ENCODE measurements at places on chromosomes 3 and 15. TPM values are rescaled to one million over a fixed set of nuclear protein-coding genes. Genes with fewer than 3 reads are reported as not detected.

GRCh38 chr3:115980709-115981108 lies 357.4 kb downstream of the GAP43 start:
- DNase-seq, result no peak

- no peak for DNase-seq
Measured at GRCh38 chr3:122936986-122937385, 90.6 kb downstream of the SEMA5B start.

DNA sequence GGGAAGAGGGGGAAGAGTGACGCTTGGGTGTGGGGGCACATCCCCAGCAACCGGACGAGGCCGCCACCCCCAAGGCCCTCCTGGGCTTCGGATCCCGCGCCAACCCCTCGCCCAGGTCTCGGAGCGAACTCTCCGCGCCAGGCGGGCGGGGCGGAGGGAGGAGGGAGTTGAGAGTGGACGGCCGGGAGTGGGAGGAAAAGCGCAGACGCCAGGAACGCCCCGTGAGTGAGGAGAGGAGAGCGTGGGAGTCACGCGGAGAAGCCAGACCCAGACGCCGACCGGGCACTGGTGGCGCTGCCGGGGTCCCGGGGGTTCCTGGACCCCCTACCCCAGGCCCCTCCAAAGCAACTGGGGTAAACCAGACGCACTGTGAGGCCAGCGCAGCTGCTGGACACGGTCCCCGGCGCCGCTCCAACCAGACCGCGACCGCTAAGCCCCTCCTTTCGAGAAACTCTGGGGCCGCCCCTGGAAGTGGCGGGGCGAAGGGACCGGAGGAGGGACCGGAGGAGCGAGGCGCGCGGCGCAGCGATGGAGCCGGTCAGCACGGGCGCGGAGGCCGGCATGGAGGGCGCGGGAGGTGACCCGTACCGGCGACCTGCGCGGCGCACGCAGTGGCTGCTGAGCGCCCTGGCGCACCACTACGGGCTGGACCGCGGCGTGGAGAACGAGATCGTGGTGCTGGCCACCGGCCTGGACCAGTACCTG lies at the start of gene EFCC1:
Gene EFCC1 (plus strand): TSS at position 204 of the 705 bp plus-strand sequence. CDS start 325 bp downstream, at position 529.
- DNase-seq, result peak; percentile 87

DNA sequence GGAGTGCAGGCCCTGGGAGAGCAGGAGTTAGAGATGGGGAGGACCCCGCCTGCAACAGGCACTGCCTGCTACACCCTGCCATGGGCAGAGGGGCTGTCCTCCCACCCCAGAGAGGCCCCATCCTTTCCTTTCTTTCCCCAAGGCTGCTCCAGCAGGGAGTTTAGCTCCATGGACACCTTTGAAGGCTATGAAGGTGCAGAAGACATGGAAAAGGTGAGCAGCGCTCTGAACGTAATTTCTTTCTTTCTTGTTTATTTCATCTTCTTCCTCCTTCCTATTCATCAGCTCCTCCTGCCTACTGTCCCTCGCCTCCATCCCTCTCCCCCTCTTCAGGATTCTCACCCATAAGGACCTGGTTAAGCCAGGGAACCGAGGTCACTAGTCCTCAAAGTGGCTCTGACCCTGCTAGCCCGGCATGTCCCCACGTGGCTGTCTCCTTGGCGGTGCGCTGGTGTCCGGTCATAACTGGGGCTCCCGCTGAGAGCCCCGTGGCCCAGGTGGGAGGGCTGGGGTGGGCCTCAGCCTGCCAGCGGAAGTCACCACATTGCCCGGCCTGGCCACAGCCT lies 16.0 kb upstream of the ADIPOQ start:
- no peak for DNase-seq

DNA sequence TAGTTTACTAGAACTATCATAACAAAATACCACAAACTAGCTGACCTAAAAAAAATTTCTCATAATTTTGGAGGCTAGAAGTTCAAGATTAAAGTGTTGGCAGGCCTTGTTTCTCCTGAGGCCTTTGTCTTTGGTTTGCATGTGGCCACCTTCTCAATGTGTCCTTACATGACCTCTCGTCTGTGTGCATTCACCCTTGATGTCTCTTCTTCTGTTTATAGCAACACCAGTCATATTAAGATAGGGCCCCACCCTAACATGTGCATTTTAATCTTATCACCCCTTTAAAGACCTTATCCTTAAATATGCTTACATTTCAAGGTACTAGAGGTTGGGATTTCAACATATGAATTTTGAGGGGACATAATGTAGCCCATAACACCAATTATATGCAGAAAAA lies 177.0 kb downstream of the ZBBX start:
- no peak for DNase-seq

- no peak for DNase-seq
Measured at GRCh38 chr3:11610044-11610671, 33.6 kb downstream of the VGLL4 start.

DNA sequence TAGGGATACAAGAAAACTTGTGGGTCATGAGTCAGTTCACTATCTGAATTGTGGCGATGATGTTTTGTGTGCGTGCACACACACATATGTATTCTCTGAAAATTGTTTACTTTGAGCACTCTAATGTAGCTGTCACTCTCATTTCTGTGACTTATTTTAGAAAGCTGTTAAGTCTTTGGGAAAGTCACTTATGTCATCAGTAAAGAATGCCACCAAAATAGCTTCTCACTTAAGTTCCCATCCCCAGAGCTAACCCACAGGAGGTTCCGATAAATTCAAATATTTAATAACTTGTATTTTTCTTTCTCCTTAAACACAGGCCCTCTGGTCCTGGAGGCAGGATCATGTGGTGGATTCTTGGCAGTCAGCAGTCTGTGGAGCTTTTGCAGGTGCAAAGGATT lies 138.3 kb downstream of the LRIG1 start:
- no peak for DNase-seq

- DNase-seq, result no peak
Measured at GRCh38 chr3:129553719-129554118, 10.7 kb downstream of the H1-8 start.

GRCh38 chr3:124469555-124469954 lies 260.7 kb upstream of the UMPS start:
- DNase-seq, result no peak

- no peak for DNase-seq
Measured at GRCh38 chr15:44718927-44719292, 7.6 kb downstream of the B2M start.

- DNase-seq, result no peak
Measured at GRCh38 chr3:141789281-141789680, 26.1 kb downstream of the GRK7 start.

GRCh38 chr3:187750006-187750512 lies 4.8 kb upstream of the BCL6 start:
- DNase-seq, result no peak

DNA sequence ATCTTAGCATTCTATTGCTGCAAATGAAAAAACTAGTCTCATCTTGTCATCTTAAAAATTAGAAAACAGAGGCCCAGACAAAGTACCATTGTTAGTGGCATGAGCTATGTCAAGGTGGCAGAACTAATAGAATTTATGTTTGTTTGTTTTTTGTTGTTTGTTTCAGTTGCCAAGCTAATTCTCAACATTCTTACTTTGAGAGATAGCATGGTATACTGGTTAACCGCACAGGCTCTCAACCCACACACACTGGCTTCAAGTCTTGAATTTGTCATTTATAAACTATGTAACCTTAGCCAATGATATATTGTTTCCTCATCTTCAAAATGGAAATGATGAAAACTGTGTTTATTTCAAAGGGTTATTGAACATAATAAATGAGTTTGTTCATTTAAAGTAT lies 367.6 kb upstream of the PLSCR5 start:
- DNase-seq, result no peak

GRCh38 chr15:39376371-39376909 lies 204.4 kb upstream of the THBS1 start:
- no peak for DNase-seq

DNA sequence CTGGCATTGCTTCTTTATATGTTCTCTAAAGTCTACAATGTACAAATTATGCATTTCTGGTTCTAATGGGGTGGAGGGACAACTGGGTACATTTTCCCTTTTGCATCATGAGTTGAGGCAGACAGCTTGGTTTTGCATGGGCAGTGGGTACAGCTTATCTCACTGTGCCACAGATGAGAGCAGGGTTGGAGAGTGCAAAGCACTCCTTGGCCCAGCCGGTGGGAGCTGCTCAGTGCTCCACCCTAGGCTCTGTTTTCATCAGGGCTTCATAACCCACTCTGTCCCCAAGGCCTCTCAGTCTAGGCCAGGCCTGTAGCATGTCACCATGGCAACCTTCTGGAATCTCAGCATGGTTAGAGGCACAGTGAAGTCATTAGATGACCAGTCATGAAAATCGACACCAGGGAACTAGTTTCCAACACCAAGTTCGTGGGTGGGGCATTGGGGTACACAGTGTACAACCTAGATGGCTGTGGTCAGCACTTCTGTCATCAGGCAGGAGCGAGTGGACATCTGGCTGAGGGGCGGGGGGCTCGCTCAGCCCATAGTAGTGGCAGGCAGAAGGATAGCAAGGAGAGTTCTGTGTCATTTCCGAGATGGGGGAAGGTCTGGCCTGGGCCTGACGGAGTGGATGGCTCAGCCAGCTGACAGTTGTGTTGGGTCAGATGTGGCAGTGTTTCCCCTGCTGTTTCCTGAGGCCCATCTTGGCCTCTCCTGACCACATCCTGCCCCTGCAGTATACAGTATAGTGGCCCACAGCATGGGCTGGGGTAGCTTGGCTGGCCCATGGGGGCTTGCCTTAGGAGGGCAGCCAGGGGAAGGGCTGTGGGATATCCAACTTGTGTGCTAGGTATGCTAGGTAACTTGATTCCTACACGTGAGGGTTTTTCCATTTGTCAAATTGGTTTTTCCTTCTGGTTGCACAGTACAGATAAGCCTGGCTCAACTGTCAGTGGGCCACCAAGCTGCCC lies 75.7 kb upstream of the PRR23C start:
- no peak for DNase-seq

- DNase-seq, result peak; percentile 69
Measured at GRCh38 chr15:85583923-85584390, 203.6 kb downstream of the AKAP13 start.

DNA sequence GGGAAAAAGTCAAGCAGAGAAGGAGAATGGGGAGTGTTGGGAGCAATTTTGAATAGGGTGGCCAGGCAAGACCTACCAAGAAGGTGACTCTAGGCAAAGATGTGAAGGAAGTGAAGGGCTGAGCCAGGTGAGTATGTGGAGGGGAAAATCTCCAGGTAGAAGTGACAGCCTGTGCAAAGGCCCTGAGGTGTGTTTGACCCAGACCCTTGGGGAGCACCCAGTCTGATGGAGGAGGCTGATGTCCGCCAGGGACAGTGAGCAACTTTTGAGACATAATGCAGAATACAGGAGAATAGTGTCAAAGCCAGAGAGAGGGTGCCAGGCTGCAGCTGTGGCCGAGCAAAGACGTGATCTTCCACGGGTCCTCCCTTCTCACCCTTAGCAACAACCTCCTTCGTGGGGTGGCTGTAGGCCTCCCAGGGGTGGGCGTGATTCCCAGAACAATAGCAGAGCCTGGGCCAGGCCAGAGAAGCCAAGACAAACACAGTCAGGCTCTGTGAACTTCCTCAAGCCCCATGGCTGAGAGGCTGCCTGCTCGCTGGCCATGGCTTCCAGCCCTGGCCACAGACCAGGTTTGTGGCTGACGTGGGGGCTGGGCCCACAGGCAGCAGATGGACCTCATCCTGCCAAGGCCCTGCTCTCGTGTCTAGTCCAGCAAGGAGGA lies 58.1 kb downstream of the SLC6A6 start:
- DNase-seq, result peak; percentile 85

DNA sequence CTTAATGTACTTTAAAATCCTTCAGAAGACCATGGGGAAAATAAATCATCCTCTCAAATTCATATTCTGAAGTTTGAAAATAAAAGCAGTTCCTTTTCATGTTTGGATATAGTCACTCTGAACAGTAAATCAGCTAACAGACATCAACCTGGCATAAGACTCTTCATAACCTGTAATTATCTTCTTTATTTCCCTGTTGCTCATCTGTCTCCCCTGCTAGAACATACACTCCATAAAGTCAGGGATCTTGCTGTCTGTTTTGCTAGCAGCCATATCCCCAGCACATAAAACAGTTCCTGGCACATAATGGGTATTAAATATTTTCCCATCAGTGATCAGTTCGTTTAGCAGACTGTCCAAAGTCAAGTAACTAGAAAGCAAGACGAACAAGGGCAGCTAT lies 11.2 kb downstream of the VGLL4 start:
- no peak for DNase-seq

Gene QTRT2
- 5.7 TPM for total RNA-seq

Gene PIAS1
- total RNA-seq, result 29.2 TPM

Gene DAZL
- not detected for total RNA-seq

Gene CRABP1
- not detected for total RNA-seq

Gene GRM2
- total RNA-seq, result 0.56 TPM

Gene SAMD7
- total RNA-seq, result not detected

Gene OCA2
- not detected for total RNA-seq
